ENCODE measurements at places on chromosomes 1 and 21. TPM values are rescaled to one million over a fixed set of nuclear protein-coding genes. Genes with fewer than 3 reads are reported as not detected.

DNA sequence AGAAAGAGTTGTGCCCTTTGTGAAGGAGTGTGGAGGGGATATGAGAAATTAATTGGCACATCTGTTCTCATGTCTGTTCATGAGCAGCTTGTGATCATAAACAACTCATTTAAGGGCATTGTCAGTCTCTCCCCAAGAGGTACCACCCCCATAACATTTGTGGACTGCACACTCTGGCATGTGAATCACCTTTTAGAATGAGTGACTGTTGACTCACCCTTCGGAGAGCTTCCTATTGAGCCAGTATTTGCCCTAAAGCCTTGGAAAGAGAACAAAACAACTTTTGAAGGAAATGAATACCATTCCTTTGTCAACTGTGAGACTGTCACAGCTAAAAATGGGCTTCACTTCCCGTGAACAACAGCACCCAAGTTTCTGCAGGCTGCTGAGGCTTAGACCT is 27.5 kb upstream of the MYSM1 start:
- H3K4me1 ChIP-seq = no peaks in the 10 kb centered on the region
- no peak overlapping the region for H3K4me3 ChIP-seq
- no peaks in the 10 kb centered on the region for H3K27me3 ChIP-seq
- H3K27ac ChIP-seq = no peak overlapping the region

- no peak for DNase-seq
- peaks cover 19% of the 10 kb centered on the region for H3K36me3 ChIP-seq
- no peak overlapping the region for H3K27ac ChIP-seq
- peaks cover 25% of the 10 kb centered on the region for H3K4me1 ChIP-seq
- H3K4me3 ChIP-seq = no peak overlapping the region
- H3K27me3 ChIP-seq = no peaks in the 10 kb centered on the region
Measured at GRCh38 chr1:180964056-180964455, 51.4 kb downstream of the KIAA1614 start.

- H3K27ac ChIP-seq = no peak overlapping the region
- no peaks in the 10 kb centered on the region for H3K27me3 ChIP-seq
- DNase-seq = no peak
- peaks cover 17% of the 10 kb centered on the region for H3K4me1 ChIP-seq
- no peak overlapping the region for H3K4me3 ChIP-seq
Measured at GRCh38 chr1:56547977-56548376, 31.4 kb downstream of the PLPP3 start.

- peaks cover 31% of the 10 kb centered on the region for H3K4me1 ChIP-seq
- no peak overlapping the region for H3K27ac ChIP-seq
- H3K27me3 ChIP-seq = peaks cover 12% of the 10 kb centered on the region
- no peak for DNase-seq
- peaks cover 4% of the 10 kb centered on the region for H3K36me3 ChIP-seq
- H3K4me3 ChIP-seq = no peak overlapping the region
Measured at GRCh38 chr1:110155878-110156522, 5.7 kb downstream of the SLC6A17 start.

- H3K27me3 ChIP-seq = peaks cover 1% of the 10 kb centered on the region
- H3K4me1 ChIP-seq = no peaks in the 10 kb centered on the region
- no peaks in the 10 kb centered on the region for H3K36me3 ChIP-seq
- H3K27ac ChIP-seq = no peak overlapping the region
- no peak for DNase-seq
Measured at GRCh38 chr21:34878501-34878900, 170.6 kb downstream of the RUNX1 start.

- H3K4me1 ChIP-seq = peaks cover 12% of the 10 kb centered on the region
- no peaks in the 10 kb centered on the region for H3K27me3 ChIP-seq
- peak; percentile 35 for DNase-seq
- no peak overlapping the region for H3K27ac ChIP-seq
- no peak overlapping the region for H3K4me3 ChIP-seq
Measured at GRCh38 chr1:30378991-30379581, 344.3 kb downstream of the MATN1 start.

AMIGO1 gene
- total RNA-seq = 8.0 TPM

SLC9C2 gene
- 0.98 TPM for total RNA-seq

PGLYRP4 gene
- total RNA-seq = not detected

Data from glutamatergic neuron (in vitro differentiated cells).